H9 (cell line): ENCODE measurements at places on chromosomes 4 and X. TPM values are rescaled to one million over a fixed set of nuclear protein-coding genes. Genes with fewer than 3 reads are reported as not detected.

Gene TEX13B
- total RNA-seq = 0.18 and 0.42 TPM in 2 replicates

Gene ZFYVE28
- total RNA-seq = 0.98 and 1.2 TPM in 2 replicates

Gene TLR8
- total RNA-seq = not detected in 2 replicates

Gene SLITRK4
- 1.5 and 2.1 TPM in 2 replicates for total RNA-seq

Gene CSTF2
- 28.9 and 30.2 TPM in 2 replicates for total RNA-seq

Gene TACC3
- 150 and 156 TPM in 2 replicates for total RNA-seq
